AG09309 (cell line): ENCODE measurements at places on chromosomes 1 and 21.

- DNase-seq: no peak
These were observed 187.3 kb downstream of the ATP6V1G3 start for GRCh38 chr1:198352975-198353695.

DNA sequence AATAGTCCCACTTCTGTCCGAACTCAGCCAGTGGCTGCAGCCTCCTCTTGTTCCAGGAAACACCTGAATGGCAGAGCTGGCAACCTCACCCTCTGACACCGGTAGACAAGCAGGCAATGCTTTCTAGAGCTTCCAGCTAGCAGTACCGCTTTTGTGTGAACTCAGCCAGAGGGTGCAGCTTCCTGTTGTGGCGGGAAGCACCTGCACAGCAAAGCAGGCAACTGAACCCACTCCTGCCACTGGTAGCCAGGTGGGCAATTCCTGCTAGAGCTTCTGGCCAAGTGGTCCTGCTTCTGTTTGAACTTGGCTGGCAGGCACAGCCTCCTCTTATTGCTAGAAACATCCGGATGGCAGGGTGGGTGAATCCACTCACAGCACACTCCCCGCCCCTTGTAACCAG, 40.1 kb upstream of the TMPRSS15 start:
- no peak for DNase-seq

DNA sequence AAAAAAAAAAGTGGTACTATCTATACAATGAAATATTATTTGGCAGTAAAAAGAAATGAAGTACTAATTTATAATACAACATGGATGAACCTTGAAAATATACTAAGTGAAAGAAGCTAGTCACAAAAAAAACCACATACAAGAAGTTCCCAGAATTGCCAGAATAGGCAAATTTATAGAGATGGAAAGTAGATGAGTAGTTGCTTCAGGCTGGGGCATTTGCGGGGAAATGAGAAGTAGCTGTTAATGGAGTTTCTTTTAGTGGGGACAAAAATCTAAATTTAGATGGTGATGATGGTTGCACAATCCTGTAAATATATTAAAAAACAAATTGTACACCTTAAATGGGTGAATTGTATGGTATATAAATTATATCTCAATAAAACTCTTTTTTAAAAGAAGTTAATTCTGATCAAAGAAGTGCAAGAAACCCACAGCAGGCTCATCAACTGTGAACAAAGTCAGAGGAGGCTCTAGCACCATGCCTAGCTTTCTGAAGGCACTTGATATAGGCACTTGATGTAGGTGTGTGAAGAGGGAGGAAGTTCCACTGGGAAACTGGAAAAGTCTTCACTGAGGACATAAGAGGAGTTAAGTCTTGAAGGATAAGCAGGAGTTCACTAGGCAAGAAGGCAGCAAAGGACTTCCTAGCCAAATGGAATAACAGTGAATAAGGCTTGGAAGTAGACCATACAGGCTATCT, 52.5 kb downstream of the DMAP1 start:
- no peak for DNase-seq

DNA sequence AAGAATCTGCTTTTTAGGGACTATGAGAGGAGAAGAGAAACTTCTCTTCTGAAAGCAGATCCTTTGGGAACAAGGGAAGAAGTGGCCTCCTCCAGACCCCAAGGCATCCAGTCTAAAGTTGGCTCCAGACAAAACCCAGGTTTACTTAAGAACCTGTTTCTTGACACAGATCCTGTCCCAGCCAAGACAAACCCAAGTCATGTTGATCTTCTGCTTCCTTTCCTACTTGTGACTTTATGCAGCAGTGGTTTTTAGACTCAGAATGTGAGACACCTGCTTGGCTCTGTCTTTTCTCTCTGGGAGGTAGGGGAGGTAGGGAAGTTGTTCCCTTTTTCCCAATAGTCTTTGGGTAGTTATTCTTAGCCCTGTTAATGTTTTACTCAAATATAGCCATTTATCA, 38.3 kb downstream of the ELAPOR1 start:
- DNase-seq: no peak

DNA sequence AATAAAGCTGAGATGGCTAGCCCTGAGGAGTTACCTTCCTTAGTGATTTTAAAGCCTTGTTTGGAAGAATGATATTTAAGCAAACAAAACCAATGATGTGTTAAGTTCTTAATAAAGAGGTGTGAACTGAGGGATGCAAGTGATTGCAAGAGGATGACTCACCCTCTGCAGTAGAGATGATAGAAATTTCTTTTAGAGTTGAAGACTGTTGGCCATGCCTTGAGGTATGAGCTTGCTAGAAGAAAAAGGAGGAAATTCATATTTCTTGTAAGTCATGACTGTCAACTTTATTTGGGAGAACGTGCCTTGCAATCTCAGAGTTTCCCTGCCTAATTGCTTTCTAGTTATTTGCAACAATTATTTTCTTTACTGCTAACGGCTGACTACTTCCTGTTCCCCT, 94.7 kb downstream of the PLA2G4A start:
- DNase-seq: no peak

GRCh38 chr21:28703861-28704260, 288.8 kb downstream of the LTN1 start:
- DNase-seq: no peak

DNA sequence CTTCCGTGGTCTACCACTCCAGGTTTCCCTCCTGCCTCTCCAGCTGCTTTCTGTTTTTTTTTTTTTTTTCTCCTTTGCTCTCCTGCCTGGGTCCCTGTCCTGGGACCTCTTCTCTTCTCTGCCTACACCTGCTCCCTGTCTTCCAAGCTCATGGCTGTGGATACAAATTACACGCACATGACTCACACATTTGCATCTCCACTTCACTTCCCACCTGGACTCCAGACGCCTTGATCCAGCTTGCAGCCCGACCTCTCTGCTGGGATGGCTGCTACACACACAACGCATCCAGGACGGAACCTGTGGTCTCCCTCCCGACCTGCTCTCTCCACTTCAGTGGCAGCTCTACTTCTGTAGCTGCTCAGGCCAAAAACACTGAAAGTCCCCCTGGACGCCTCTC, 44.4 kb upstream of the B3GALT5 start:
- no peak for DNase-seq

GRCh38 chr1:19515201-19515600, 29.9 kb upstream of the CAPZB start:
- no peak for DNase-seq

- no peak for DNase-seq
These were observed at the start of gene S100A1 for GRCh38 chr1:153627715-153628626. Gene S100A1 (plus strand): TSS chr1:153628434. CDS start chr1:153630522, 2,088 bp downstream.

GRCh38 chr1:75618382-75618781, 7.5 kb upstream of the SLC44A5 start:
- no peak for DNase-seq

- DNase-seq: no peak
These were observed 63.1 kb downstream of the TMPRSS15 start for GRCh38 chr21:18340387-18340942.

- no peak for DNase-seq
These were observed 49.5 kb upstream of the DNAJC6 start for GRCh38 chr1:65259816-65260215.

- DNase-seq: no peak
These were observed 3.3 kb upstream of the SMYD3 start for GRCh38 chr1:246510147-246511030.

DNA sequence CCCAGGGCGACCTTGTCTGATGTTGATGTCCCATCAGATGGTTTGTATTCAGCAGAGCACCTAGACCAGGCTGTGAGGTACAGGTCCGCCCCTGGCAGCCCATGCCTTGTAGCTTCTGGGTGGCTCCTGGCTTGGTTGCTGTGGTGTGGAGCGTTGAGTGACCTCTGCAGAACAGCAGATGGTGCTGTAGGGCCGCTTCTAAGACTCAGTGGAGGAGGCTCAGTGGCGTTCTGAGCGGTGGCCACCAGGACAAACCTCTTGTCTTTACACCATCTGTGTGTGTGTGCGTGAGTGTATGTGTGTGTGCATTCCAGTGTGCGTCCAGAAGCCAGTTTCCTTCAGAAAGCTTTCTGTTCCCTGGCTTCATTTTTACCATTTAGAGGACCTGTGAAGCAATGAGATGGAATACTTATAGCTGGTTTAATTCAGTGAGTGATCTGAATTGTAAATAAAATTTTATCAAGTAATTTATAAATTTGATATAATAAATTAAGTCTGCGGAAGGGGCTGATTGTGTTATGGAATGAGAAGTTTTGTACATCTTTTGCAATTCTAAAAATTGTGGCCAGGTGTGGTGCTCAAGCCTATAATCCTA, 66.1 kb downstream of the ADARB1 start:
- DNase-seq: peak; percentile 71

- DNase-seq: peak; percentile 74
These were observed 155.4 kb downstream of the CLEC20A start for GRCh38 chr1:178341261-178341956.

GRCh38 chr1:166032572-166033371, 134.0 kb downstream of the FAM78B start:
- no peak for DNase-seq

DNA sequence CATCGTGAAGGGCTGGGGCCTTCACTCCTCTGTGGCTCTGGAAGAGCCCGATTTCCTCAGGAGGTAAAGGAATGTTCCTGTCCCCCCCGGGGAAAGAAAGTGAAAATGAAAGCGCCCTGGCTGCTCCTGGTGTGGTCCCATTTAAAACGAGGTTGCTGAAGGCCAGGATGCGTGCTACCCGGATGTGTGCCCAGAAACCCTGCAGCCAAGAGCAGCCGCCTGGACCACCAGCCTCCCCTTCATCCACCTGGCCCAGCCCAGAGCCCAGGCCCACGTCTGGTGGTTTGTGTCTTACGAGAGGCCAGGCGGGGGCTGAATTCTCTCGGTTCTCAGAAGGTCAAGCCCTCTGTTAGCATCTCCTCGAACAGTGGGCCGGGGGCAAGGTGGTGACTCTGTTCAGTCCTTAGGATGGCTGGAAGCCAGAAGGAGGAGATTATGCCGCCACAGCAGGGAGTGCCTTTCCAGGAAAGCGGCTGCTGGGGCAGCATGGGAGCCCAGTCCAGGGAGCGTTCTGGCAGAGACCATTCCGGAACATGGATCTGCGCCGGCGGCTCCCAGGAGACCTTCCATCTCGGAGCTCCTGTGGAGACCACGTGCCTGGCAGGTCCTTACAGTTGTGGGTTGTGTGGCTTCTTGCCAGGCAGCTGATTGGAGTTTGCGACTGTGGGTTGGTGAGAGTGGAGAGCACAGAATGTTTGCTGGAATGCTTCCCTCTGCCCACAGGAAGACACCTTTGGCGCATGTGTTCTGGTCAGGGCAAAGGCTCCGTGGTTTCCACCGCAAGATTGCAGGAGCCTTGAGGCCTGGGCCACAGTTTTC, 1.4 kb downstream of the GUK1 start:
- DNase-seq: no peak

GRCh38 chr1:60920561-60920960, 161.8 kb upstream of the NFIA start:
- no peak for DNase-seq

- DNase-seq: no peak
These were observed 17.8 kb downstream of the TTC34 start for GRCh38 chr1:2783435-2784397.

DNA sequence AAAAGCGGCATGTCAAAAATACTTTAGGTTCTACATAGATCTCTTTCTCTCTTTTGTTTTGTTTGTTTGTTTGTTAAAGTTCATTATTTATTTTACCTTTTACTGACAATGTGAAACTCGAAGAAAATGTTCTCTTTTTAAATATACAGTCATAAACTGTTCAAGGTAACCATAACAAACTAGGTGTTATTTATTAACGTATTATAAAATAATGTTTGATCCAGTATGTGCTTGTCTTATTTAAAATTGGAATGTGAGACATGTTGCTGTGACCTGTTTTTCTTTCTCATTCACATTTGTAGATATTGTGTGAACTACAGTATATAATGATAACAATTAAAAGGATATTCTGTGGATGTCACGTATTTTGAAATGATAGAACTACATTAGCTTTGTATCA, 5.9 kb upstream of the LEPR start:
- DNase-seq: no peak

DNA sequence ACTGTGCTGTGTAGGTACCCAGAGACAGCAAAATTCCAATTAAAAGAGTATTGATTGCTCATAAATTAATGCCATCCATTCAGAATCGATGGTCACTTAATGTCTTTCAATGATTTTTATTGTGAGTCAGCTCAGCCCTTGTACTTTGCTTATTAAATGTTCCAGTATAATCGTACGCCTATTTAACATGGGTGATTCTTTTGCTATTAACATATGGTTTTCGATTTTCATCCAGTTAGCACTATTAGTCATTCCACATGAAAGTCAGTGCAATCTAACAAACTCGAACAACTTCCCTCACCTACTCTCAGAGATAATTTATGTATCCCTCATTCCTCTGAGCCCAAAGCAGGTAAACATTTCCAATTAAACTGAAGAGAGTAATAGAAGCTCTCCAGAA, 109.6 kb upstream of the APP start:
- no peak for DNase-seq
